HT1080 (cell line): ENCODE measurements at places on chromosomes 3 and 15. TPM values are rescaled to one million over a fixed set of nuclear protein-coding genes. Genes with fewer than 3 reads are reported as not detected.

- DNase-seq = no peak
Observed at GRCh38 chr3:63847718-63848450, 15.7 kb downstream of the THOC7 start.

DNA sequence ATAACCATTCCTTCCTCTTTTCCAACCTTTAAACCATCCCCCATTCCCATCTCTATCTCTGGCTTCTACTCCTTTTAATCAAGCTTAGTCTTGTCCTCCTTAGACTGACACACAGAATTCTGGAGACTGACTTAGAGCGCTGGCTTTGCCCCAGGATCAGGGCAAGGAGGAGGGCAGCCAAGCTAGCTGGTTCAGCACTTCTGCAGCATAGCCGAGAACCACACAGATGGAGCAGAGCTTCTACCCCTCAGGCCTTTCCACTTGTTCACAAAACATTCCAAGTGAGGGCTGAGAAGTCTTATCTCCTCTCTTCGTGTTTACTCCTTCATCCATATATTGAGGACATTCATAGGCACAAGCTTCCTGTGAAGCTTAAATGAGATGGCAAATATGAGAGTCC, 246.5 kb upstream of the PEX5L start:
- no peak for DNase-seq

DNA sequence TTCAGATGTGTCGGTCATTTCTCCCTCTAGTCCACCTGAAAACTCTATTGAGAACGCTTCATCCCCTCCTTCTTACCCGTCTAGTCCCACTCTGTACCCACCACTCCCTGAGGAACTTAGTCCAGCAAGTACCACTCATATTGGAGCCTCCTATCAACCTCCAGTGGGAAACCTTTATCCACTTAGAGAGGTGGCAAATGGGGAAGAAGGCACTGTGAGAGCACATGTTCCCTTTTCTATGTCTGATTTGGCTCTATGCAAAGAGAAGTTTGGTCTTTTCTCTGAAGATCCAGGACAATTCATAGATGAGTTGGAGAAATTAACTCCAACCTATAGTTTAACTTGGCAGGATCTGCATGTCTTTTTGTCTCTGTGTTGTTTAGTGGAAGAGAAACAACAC, 17.0 kb upstream of the RPN1 start:
- no peak for DNase-seq

DNA sequence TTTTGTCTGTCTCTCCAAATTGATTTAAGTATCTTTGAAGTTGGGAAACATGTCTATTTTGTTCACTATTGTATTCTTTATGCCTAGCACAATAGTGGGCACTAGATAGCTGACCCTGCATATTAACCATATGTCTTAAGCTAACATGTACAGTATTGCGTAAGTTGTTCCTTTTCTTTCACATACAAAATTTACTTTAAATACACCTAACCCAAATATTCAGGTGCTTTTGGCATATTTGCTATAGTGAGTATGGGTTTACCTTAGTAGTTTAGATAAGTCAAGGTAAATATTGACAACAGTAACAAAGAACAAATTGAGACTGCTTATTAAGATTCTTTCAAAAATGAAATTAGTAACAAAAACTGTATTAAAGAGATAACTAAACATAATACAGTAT, 50.9 kb downstream of the NRG4 start:
- DNase-seq = no peak

DNA sequence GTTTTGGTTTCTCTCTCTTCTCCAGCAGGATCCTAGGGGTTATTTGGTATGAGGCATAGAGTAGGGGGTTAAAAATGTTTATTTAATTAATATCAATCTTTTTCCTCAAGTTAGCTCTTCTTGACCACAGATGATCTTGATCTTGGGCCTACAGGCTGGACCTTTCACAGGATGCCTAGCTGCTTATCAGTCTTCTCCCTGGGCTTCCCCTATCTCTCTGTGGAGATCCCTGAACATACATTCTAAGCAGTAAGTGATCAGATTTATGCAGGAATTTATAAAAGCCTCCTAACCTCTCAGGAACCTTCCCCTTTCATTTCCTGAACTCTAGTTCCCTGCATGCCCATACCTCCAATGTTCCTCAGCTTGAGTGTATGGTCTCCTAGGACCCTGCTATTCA, 428.3 kb downstream of the TBC1D5 start:
- no peak for DNase-seq

- DNase-seq = peak; percentile 6
Observed at GRCh38 chr15:47136236-47136635, 581.1 kb upstream of the SEMA6D start.

DNA sequence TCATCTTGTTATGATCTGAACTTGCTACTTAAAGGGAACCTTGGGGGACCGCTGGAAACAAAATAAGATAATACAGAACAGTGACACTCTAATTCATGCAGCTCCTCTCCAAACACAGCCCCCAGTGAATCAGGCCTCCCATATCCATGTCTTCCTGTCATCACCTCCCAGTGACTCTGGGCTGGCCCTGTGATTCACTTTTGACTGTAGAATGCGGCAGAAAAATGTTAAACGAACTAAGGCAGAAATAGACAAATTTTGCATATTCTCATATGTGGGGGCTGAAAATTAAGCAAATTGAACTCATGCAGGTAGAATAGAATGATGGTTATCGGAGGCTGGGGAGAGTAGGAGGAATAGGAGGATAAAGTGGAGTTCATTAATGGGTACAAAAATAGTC, 20.2 kb upstream of the GADL1 start:
- DNase-seq = no peak

GRCh38 chr15:93321881-93322282, 232.9 kb upstream of the RGMA start:
- DNase-seq = no peak

DNA sequence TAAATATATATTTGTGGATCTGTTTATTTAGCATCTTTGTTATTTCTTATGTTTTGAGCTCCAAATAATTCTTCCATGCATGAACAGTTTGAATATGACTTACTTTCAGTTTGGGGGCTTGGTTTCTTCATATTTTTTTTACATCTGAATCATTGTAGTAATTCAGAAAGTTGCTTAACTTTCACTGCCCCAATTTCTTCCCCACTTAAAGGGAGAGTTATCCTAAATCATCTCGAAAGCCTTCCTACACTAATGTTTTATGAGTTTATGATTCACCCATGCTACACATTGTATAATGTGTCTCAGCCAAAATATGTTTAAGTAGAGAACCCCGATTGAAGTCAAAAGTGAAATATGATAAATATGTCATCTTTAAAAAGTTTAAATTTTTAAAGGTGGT, 47.8 kb downstream of the SPRED1 start:
- DNase-seq = no peak

The TNK2 gene
- total RNA-seq = 31.7 and 33.3 TPM in 2 replicates

The MYZAP gene
- total RNA-seq = 1.8 and 2.1 TPM in 2 replicates

The GATM gene
- total RNA-seq = not detected in 2 replicates
